ENCODE measurements at places on chromosomes 16 and 17.

DNA sequence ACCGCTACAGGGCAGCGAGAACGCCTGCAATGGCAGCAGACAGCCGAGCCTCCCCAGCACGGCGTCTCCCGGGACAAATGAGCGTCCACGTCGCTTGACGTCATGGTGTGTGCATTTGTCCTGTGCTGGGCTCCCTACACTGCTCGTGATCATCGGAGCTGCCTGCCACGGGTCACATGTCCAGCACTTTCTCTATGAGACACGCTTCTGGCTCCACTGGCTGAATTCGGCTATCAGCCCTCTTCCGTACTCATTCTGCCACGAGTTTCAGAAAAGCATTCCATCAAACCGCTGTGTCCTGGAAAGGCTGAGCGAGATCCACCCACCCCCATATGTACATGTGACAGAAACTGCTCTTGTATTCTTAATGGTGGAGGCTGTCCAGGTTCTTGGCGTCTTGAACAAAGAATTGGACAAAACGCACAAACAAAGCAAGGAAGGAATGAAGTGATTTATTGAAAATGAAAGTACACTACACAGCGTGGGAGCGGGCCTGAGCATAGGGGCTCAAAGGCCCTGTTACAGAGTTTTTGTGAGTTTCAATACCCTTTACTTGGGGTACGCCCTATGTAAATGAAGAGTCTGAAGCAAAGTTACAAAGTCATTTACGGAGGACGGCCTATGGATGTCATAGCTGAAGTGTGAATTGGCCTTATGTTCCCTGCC is 28.5 kb upstream of the SHCBP1 start:
- no peak for DNase-seq

DNA sequence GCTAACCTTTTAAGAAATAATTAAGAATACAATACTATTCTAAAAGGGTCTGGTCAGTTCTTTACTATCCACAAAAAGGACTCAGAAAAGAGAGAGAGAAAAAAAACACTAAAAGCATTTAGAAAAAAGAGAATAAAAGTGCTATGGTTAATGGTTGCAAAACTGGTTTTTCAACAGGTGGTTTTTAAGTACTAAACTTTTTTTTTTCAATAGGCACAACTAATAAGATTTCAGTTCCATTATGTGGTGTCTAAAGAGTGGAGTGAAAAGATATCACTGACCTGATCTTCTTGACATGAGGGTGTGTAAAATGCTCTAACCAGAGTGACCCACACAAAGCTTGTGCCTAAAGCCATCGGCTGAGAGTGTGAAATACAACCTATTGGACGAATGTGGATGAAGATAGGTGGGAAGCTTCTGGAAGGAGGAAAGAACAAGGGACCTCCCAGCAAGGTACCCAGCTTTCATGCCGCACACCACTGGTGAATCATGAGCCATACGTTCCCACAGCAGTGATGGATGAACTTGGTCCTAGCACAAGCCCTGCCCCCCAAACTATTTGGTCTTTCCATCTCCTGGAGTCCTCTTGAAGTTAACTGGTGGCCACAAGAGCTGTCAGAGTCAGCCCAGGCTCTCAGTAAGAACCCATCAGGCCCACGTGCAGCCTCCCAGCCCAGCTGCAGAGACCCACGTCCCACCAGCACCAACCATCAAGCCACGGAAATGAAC is 103.0 kb downstream of the ZFHX3 start:
- no peak for DNase-seq

- DNase-seq = no peak
Measured at GRCh38 chr16:73192232-73192894, 144.4 kb upstream of the ZFHX3 start.

DNA sequence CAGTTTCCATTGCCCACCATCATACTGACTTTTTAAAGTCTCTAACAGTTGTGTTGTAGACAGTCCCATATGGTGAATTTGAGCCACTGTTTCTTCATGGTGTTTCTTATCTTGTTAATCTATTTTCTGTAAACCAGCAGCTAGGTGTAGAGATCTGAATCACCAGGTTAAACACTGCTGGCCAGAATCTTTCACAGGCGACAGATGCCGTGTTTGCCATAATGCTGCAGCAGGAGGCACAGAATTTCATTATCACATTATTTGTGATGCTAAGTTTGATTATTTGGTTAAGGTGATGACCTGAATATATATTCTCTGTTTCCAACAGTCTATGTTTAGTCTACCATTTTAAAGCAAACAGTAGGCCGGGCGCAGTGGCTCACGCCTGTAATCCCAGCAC is 11.5 kb upstream of the CNGB1 start:
- no peak for DNase-seq

All from stimulated activated CD4-positive, alpha-beta T cell treated with anti-CD3 and anti-CD28 coated beads, Interleukin-1b, Interleukin-23, amount 100 ng/mL, for 4 hours (primary cell).